ENCODE measurements at places on chromosomes 2 and 18.

GRCh38 chr2:113229795-113230194, 48.9 kb downstream of the PAX8 start:
- no peak for DNase-seq

DNA sequence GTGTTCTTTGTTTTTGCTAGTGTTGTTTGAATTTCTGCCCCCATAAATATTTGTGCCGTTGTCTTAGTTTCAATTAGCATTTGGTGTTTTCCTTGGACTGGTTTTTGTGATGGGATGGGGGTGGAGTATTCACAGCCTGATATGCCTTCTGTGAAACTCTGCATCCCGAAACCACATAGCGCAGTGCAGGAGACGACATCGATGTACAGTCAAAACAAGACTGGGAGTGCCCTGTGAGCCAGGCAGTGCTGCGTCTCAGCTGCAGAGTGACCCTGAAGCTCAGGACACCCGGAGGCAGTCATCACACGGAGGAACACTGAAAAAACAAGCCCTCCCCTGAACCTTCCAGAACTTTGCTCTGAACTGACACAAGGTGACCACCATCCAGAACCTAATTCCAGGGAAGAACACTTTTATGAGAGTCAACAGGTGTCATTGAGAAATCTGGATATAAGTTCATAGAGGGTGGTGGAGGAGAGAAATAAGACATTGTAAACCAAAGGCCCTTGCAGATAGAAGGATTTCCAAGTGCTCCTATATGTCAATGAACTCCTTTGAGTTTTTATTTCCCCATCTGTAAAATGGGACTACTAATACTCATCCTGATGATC, 61.2 kb upstream of the CABLES1 start:
- DNase-seq: no peak

- DNase-seq: no peak
Observed at GRCh38 chr2:118987886-118988285, 45.9 kb downstream of the MARCO start.

GRCh38 chr2:14903709-14904374, 271.3 kb downstream of the LRATD1 start:
- peak; percentile 70 for DNase-seq

- DNase-seq: no peak
Observed at GRCh38 chr2:163630836-163631235, 105.0 kb downstream of the FIGN start.

DNA sequence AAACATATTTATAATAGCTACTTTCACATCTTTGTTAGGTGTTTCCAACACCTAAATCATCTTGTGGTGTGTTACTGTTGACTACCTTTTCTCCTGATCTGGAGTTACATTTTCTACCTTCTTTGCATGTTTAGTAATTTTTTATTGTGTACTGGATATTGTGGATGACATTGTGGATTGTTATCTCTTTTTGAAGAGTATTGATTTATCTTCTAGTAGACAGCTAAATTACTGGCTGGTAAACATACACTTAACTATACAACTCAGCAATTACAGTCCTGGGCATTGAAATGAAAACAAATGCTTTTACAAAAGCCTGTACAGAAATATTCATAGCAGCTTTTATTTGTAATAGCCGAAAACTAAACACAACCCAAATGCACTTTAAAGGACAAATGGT, 150.8 kb downstream of the PTRHD1 start:
- no peak for DNase-seq

- DNase-seq: no peak
Observed at GRCh38 chr2:234761910-234762309, 189.9 kb upstream of the SH3BP4 start.

DNA sequence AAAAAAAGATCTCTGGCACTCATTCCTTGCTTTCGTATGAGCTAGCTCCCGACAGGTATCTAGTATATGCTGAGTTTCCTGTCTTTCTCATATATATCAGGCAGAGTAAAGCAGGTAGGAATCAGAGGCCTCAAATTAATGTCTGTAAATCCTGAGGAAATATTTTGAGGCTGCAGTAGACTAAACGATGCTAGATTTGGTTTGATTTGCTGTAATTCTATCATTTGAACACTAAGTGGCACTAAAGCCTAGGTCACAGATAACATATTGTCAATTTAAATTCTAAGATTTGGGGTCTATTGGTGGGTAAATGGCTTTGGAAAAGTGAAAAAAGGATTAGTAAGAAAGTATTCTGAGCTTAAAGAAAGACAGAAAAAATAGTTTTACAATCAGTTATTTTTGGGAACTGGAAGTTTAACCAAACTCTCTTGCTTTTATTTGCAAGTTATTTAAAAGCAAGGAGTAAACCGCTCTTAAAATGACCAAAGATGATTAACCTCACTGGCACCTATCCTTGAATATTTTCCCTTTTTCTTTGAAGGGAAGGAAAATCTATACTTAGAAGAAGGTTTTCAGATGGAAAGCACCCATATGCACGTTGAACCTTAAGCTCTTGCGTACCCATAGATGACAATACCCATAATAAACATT, 37.6 kb upstream of the SLC4A10 start:
- DNase-seq: no peak

DNA sequence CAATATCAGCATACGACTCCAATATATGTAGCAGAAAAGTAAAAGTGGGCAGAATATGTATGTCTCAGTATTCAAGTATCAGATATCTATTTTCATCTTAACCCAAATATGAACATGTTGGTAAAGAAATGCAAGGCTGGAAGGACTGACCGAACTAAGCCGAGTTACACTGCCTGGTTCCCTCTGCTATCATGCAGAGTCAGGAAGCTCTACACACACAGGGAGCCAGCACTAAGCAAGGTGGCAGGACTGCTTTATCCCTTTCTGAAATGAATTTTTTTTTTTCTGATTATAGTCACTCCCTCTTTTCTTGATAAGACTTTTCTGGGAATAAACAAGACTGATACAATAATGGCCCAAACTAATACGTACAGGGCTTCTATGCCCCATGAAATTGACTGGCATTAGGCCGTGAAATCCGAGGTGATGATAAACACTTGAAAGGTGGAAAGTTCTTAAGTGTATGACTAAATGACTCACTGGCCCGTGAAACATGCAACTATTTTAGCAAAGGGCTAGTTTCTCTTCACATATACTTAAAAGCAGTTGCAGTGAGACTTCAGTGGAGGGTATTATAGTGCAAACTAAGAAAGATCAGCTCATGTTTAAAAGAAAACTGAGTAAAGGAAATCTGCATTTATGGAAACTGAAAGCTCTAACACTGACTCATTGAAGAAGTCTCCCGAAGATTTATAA, 14.9 kb downstream of the DPP4 start:
- peak; percentile 37 for DNase-seq

DNA sequence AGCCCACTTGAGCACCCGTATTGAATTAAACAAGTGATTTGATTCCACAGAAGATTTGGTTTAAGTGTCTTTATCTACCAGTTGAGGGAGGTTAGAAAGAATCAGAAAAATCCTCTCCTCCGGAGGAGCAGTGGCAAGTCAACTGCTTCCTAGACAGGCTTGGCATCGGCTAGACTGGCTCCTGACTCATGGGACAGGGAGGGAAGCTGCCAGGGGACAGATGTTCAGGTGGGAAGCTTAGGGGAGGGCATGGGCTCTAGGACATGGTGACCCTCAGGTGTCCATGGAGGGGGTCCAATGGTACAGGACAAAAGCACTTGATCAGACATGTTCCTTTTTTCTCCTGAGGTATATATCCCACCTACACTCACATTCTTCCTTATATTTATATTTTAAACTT, 119.3 kb upstream of the IL1R2 start:
- no peak for DNase-seq

GRCh38 chr2:191486584-191487320, 191.2 kb upstream of the NABP1 start:
- peak; percentile 29 for DNase-seq

DNA sequence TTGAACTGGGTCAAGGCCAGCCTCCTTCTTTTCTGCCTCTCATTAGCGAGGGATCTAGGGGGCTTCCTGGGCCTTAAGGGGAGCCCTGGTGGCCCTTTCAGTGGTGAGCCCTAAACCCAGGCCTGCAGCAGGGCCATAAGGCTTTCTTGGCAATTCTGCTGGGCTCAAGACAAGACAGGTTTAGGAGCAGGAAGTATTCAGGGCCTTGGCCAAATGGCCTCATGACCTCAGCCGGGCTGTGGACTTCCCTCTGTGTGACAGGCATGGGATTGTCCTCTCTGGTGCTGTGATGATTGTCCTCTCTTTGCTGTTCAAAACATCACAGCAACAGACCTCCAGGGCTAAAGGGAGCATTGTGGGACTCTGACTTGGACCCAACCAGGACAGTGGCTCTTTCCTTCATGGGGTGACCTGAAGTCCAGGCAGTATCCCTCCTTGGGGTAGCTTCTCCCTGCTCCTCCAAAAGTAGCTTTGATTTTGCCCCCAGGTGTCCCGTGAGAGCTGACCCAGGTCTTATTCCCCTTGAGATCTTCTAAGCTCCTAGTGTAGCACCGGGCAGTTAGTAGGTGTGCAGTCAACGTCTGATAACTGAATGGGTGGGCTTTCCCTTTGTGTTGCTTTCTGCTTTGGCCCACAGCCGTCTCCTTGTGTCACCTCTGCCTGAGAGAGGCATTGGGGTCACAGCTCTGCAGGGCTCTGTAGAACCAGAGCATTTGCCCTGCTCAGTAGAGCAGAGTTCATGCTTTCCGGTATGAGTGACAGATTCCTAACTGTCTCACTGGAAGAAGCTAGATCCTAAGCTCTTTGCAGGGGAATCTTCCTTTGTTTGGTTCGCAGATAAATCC, 14.7 kb downstream of the FOSL2 start:
- DNase-seq: no peak

All from stimulated activated CD4-positive, alpha-beta T cell treated with anti-CD3 and anti-CD28 coated beads, Interleukin-15, amount 100 ng/mL, for 24 hours (primary cell).